A673 (cell line): ENCODE measurements at places on chromosomes 2 and 18.
A peak's percentile ranks its signal among the peaks of the same experiment; 100 is the strongest.

DNA sequence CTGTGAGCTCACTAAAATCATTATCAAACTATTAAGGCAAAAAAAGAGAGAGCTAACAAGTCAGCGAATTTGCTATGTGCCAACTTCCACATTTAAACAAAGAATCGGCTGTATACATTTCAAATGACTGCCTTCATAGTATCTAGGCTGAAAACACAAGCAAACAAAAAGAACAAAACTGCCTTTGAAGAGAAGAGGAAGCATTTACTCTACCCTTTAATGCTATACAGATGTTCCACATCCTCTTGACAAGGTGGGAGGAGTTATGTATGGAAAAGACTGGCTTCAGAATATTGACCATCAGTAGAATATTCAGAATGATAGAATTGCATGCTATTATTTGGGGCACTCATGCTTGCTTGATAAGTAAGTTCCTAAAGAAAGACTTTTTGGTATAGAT is 741.7 kb downstream of the PLCL1 start:
- DNase-seq: peak; percentile 1

DNA sequence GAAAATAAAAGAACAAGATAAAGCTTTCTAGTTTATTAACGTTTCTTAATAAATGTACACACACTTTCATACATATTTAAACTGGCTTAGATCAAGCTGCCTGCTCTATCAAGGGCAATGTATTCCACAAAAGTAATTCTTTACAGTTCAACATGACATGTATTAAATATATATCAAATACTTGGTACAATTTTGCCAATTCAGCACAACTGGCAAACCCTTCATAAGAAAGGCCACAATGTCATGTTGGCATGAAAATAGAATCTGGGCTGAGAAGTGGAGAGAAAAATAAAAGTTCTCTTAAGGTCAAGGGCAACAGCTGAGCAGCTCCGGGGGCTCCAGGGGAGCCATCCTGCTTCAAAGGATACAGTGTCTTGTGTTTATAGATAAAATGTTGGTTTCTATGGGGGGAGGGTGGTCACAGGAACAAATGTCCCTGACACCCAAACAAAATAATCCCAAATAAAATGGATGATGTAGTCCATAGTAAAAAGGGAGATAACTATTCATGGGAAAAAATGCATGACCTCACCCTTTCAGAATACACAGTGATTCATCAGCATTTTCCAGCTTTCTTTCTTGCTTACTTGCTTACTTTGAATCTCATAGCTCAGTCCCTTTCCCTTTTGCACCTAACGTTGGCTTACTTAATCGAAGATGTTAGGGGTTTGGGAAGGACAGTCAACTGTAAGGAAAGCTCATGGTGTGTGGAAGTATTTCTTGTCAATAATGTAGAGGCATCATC is 494.9 kb downstream of the NYAP2 start:
- peak; percentile 29 for DNase-seq

DNA sequence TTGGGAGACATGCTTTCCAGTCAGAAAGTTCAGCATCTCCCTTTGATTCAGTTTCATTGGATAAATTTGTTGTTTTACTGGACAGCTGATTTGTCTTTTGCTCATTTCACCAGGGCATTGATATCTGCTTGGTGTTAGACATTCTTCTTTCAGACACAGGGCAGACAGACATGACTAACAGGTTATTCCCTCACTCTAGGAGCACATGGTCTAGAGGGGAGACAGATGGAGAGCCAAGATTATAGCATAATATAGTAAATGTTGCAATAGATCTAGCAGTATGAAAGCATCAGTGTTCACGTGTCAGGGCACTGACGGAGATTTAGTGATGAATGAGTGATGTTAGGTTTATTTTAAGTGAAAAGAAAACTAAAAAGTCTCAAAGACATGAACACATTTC is 187.0 kb upstream of the CYRIA start:
- DNase-seq: no peak

- no peak for DNase-seq
Measured at GRCh38 chr18:59617468-59617932, 79.7 kb downstream of the CCBE1 start.

DNA sequence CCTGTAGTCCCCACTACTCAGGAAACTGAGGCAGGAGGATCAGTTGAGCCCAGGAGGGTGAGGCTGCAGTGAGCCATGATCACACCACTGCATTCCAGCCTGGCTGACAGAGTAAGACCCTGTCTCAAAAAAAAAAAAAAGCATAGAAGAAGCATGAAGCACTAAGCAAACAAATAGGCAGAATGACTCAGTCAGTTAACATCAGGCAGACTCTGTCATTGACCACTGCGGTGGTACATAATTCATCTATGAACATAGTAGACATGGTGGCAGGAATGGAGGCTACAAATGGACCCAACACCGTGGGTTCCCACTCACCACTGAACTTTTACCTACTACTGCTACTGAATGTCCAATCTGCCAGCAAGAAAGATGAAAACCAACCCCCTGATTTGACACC is 7.6 kb upstream of the ASXL2 start:
- DNase-seq: no peak

DNA sequence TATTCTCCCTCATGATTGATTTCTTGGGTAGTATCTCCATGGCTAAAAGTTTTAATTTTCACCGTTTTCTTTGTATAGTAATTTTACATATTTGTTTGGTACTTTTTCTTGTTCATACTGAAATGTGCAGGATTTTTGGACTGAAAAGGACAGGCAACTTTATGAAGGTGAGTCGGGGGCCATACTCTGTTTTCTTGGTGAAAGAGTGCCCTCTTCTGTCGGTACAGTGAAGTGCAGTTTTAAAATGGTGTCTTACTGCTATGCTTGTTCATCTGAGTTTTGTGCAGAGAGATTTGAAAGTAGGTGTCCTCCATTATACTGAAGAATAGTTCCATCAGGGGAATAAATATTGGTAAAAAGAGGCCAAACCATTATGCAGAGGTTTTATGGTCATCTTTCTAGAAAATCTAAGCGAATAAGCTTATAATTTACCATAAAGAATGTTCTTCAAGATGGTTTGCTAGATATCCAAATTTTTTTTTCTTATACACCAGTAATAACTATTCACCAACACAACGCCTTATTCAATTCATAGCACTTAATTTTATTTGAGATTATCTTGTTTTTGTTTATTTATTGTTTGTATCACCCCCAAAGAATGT is 8.7 kb upstream of the SERPINB13 start:
- DNase-seq: peak; percentile 79

DNA sequence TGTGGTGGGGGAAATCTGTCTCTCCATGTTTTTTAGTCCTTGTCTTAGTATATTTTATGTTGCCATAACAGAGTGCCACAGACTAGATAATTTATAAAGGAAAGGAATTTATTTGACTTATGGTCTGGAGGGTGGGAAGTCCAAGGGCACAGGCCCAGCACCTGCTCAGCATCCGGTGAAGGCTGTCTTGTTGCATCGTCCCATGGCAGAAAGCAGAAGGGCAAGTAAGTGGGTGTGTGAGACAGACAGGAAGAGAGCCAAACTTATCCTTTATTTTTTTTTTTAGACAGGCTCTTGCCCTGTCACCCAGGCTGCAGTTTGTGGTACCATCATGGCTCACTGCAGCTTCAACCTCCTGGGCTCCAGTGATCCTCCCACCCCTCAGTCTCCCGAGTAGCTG is 98.1 kb downstream of the HS1BP3 start:
- no peak for DNase-seq

DNA sequence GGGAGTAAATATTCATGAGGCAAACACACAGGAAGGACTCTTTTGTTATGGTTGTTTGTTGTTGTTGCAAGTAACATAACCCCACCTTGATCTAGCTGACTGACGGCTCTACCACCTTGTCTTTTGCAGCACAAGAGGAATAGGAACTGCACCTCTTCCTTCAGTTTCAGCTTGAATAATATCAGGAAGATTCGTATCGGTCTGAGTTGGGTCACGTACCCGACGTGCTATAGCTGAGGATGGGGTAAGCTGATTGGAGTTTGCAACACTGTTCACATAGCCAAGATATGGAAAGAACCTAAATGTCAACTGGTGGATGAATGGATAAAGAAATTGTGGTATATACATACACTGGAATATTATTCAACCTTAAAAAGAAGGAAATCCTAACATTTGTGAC is 14.5 kb upstream of the IL1RN start:
- DNase-seq: no peak

DNA sequence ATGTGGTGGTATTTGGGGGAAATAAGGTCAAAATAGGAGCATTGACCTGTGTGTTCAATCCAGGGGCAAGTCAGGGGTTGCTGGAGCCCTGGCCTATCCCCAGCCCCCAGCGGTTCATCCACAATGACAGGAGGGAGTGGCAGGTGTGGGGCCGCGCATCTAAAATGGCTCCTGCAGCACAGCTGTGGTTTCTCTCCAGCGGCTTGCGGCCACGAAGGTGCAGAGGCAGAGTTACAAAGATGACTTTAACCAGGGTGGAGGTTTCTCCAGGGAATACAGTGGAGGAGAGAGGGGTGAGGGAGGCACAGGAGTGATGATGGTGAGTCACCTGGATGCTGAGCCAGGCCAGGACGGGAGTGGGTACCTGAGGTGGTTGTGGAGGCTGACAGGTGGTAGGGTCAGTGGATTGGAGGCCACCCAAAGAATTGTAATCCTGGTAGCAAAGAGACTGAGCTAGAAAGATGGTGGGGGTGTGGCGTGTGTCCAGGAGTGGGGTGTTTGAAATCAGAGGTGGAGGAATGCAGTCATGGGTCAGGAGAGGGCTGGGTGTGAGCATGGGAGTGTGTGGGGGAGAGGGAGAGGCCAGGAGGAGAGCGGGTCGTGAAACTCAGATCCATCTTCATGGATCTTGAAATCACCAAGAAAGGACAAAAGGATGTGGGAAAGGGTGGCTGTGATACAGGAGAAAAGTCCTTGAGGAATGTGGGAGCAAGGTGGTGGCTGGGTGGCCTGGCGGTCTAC is 83.2 kb downstream of the CTIF start:
- DNase-seq: no peak

DNA sequence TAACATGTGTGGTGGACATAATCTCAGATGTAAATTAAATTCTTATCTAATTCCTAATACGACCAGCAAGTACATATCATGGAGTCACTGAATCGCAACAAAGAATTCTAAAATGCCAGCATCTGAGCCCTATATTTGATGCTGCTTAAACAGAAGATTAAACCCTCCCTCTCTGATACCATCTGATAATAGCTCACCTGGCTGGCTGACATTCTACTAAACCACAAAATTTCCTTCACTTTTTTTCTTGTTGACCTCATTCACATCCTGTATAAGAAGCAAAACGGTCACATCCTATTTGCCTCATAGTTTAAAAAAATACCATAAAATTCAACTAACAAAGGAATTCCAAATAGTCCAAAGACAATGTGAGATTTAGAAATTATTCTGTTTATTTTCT is 371.6 kb upstream of the SLC8A1 start:
- no peak for DNase-seq

- no peak for DNase-seq
Measured at GRCh38 chr2:53006980-53007379, 760.6 kb upstream of the CHAC2 start.

GRCh38 chr2:235511187-235511661 is 17.4 kb downstream of the AGAP1 start:
- DNase-seq: peak; percentile 33

- no peak for DNase-seq
Measured at GRCh38 chr2:215839816-215840215, 173.5 kb downstream of the MREG start.

DNA sequence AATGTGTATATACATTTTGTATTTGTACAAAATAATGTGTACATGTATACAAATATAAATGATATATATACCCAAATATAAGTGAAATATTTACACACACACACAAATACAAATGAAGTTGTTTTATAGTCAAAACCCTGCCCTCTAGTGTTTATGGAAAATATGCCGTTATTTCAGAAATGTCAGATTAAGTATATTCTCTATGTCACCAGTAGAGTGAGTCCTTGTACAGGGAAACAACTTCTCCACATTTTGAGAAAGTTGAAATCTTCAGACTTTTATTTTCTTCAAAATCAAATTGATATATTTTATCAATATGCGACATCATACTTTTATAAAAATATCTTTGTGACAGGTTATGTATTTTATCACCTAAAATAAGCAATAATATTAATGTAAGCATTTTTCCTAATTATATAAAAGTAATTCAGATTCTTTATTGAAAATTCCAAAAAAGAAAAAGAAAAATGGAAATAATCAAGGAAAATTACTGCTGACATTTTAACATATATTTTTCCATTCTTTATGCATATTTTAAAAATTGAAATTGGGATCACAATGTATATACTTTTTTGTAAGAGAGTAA is 22.4 kb downstream of the ARL6IP6 start:
- DNase-seq: peak; percentile 78

DNA sequence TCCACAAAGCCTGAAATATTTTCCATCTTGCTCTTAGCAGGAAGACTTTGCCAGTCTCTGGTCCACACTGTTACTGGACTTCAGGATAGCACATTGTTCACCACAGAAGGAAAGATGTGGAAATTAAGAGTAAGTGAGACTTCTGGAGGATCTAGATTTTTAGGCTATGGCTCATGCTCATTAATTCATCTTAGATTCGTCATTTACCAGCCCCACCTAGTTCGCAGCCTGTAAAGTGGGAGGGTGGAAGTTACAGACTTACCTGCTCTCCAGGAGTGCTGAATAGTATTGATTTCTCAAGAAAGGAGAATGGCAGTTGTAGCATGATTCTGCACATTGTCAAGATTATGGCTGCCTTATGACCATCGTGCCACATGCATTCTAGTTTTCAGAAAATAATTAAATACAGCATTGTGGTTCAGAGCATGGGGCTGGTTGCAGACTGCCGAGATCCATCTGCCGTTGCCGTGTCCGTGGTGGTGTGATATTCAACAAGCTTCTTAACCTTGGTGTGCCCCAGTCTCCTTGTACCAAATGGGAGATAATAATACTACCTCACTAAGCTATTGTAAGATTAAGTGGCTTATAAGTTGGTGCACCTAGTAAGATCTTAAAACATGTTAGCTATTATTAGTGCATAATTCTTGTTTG is 56.8 kb downstream of the RNF144A start:
- DNase-seq: no peak
